ENCODE measurements at places on chromosomes 4 and X. TPM values are rescaled to one million over a fixed set of nuclear protein-coding genes. Genes with fewer than 3 reads are reported as not detected.
A peak's percentile ranks its signal among the peaks of the same experiment; 100 is the strongest.

The RWDD4 gene
- total RNA-seq = 14.6 TPM

DNA sequence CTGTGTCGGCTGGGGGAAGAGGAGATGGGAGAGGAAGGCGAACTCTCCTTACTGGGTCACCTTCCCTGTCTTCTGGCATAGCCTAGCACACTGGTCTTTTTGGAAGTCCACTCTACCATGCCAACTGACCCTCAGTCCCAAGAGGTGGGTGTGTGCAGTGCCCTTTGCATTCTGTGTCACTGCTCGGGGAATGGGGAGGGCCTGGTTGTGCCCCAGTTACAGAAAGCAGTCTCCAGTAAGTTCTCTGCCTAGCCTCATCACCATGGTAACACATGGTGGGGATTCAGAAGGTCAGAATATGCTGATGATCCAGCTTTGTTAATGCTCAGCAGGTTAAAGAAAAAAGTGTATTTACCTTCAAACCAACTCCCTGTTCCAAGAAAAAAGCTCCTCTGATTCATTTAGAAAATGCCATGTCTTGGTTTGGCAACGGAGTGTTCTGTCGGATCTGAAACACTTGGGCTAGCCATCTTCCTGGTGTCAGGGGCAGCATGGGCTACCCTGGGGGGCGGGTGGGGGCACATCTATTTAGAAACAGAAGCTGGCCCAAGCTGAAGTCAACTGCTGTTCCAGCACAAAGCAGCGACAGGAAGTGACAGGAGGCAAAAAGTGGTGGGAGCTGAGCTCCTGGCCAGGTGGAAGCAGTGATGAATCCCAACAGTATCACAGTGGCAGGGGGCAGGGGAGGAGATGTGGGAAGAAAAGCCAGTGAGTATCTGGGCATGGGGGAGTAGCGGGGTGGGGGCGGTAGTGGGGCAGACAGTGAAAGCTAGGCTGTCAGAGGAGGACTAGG lies 37.0 kb downstream of the NSG1 start:
- no peak overlapping the region for H3K4me3 ChIP-seq
- no peaks in the 10 kb centered on the region for H3K4me1 ChIP-seq
- H3K27me3 ChIP-seq = no peaks in the 10 kb centered on the region
- H3K27ac ChIP-seq = no peak overlapping the region
- DNase-seq = no peak

GRCh38 chr4:173717581-173717980 lies 187.6 kb upstream of the HAND2 start:
- H3K27me3 ChIP-seq = no peaks in the 10 kb centered on the region
- H3K4me1 ChIP-seq = no peaks in the 10 kb centered on the region
- no peak for DNase-seq
- H3K4me3 ChIP-seq = no peak overlapping the region

- H3K27ac ChIP-seq = no peak overlapping the region
- peaks cover 14% of the 10 kb centered on the region for H3K27me3 ChIP-seq
- no peak overlapping the region for H3K4me3 ChIP-seq
- peak; percentile 49 for DNase-seq
These were observed 21.0 kb upstream of the DCTD start for GRCh38 chr4:182938205-182938645.

DNA sequence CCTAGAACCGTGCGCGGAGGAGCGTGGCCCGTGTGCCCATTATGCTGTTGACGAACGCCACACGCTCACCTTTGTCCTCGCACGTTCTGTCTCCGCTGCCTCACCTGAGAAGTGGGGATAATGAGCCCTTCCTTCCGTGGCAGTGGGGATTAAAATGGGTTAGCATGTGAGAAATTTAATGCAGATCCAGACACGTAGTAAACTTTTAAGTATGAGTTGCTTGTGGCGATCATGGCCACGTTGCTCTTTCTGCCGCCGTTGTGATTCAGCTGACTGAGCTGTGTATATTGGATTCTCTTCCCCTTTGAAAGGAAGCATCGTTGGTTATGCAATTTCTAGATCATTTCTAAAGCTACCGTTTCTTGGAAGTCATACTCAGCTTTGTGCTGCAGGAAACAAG lies 16.5 kb downstream of the TBC1D14 start:
- H3K4me3 ChIP-seq = no peak overlapping the region
- H3K27ac ChIP-seq = no peak overlapping the region
- H3K36me3 ChIP-seq = peaks cover 38% of the 10 kb centered on the region

DNA sequence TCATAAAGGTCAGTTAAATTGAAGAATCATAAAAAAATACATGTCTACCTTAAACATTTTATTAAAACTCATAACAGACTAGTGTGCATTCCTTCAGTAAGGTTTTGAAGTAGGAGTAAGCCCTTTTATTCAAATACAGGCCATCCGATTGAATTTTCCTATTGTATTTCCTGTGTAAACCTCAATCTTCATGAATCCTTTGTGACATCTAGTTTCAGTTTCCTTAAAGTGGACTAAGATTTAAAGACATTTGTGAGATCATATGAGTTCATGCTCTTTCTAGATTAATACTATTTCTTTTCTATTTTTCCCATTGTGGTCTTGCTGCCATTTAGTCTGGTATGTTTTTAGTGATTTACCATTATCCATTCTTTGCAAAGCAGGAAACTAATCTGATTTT lies 644.7 kb upstream of the BOD1L1 start:
- H3K36me3 ChIP-seq = no peaks in the 10 kb centered on the region
- no peaks in the 10 kb centered on the region for H3K27me3 ChIP-seq
- peaks cover 32% of the 10 kb centered on the region for H3K4me1 ChIP-seq

GRCh38 chrX:112630187-112630586 lies 49.6 kb downstream of the LHFPL1 start:
- no peak overlapping the region for H3K4me3 ChIP-seq
- no peaks in the 10 kb centered on the region for H3K27me3 ChIP-seq
- H3K27ac ChIP-seq = no peak overlapping the region
- H3K36me3 ChIP-seq = no peaks in the 10 kb centered on the region
- DNase-seq = no peak

DNA sequence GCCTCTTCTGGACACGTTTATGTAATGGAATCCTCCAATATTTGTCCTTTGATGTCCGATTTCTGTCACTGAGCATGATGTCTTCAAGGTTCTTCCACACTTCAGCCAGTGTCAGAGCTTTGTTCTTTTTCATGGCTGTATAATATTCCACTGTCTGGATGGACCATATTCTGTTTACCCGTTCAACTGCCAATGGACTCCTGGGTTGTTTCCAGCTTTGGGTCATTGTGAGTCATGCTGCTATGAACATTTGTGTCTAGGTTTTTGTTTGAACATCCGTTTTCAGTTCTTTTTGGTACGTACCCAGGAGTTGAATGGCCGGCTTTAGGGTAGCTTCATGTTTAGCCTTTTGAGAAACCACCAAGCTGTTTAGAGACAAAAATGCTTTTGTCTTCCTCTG lies 93.2 kb downstream of the SHOX start:
- no peaks in the 10 kb centered on the region for H3K36me3 ChIP-seq
- H3K4me1 ChIP-seq = no peaks in the 10 kb centered on the region
- no peak overlapping the region for H3K27ac ChIP-seq
- DNase-seq = no peak

- no peak overlapping the region for H3K27ac ChIP-seq
- H3K4me3 ChIP-seq = no peak overlapping the region
- no peaks in the 10 kb centered on the region for H3K36me3 ChIP-seq
These were observed 128.8 kb downstream of the NSUN7 start for GRCh38 chr4:40878548-40879055.

All from activated B cell treated with CpG ODN at 0.5 μM for 24 hours (primary cell).